Activated naive CD4-positive, alpha-beta T cell treated with anti-CD3 and anti-CD28 coated beads, Interleukin-2, amount 10 ng/mL, durations not matched to agents 7 days and 5 days (primary cell): ENCODE measurements at places on chromosomes 3 and 15.
A peak's percentile ranks its signal among the peaks of the same experiment; 100 is the strongest.

DNA sequence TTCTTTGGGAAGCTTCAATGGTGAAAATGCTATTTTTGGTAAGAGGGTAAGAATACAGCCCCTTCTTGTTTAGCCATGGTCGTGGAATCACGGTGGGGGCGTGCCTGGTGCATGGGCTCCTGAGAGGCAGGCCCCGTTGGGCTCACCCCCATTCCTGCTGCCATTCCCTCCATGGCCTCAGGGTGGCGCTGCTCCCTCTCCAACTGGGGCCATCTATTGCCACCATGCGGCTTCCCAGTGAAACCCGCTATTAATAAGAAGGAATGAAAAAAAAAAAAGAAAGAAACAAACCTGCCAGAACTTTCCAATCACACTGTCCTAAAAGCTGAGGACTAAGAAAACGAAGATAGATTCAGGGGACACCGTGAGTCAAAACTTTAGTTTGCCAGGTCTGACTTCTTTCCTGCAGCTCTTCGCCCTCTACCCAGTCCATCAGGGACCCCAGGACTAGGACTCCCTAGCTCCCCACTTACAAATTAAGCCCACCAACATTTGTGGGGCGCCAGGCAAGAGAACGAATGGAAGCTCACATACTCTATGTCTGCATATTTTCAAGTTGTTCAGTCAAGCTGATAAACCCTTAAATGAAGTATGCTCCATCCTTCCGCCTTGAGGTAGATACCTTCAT lies 30.6 kb upstream of the ABHD2 start:
- peak; percentile 87 for DNase-seq

- no peak for DNase-seq
Measured at GRCh38 chr3:131850223-131850622, 184.6 kb downstream of the CPNE4 start.

- no peak for DNase-seq
Measured at GRCh38 chr3:142958707-142959106, 4.8 kb downstream of the PAQR9 start.

GRCh38 chr3:58387650-58388546 lies 45.7 kb downstream of the PDHB start:
- DNase-seq: no peak

DNA sequence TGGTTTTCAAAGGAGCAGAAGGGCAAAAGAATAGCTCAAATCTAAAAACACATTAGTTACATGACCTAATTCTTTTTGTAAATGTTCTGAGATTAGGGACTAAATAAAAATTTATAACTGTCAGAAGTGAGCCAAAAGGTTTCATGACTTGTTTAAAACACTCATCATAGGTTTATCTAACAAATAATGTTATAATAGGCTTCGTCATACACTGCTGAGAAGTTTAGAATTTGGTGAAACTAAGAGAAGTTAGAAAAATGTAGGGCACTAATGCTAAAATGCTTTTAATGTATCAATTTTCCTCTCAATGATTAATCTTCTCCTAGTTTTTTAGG lies 468.8 kb upstream of the CDIN1 start:
- no peak for DNase-seq

DNA sequence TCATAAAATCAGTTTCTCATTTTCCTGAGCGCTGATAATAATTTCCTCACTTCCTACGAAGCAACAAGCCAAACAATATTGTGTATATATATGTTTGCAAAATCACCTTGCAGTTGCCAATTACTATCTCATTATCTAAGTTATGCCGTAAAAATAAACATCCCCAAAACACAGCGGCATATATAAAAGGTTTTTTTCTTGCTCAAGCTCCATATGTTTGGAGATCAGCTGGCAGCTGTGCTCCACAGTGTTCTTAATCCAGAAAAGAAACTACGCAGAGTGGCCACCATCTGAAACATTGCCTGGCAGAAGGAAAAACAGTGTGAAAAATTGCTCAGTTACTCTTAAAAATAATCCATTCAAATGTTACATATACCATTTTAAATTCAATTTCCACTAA lies 951.4 kb downstream of the PLOD2 start:
- no peak for DNase-seq

- no peak for DNase-seq
Measured at GRCh38 chr3:64612082-64612860, 75.5 kb downstream of the ADAMTS9 start.

DNA sequence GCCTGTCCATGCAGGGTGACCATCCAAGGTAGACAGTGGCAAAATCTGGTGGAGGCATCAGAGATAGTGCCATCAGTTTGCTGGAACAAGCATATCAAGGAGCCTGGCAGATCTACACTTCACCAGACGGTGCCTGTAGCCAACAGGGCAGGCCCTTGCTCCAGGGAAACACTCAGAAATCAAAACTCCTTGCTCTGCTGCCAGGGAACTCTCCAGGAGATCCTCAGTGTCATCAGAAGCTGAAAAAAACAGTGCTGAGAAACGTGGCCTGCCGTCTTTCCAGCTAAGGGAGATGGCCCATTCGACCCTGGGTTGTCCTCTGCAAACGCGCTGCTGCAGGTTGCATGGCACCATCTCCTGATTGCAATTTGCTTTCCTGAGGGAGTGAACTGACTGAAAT lies 30.5 kb upstream of the ATP13A3 start:
- DNase-seq: no peak

- no peak for DNase-seq
Measured at GRCh38 chr15:92467245-92467644, 73.6 kb downstream of the ST8SIA2 start.

- DNase-seq: no peak
Measured at GRCh38 chr3:181572432-181572831, 139.3 kb upstream of the SOX2 start.

DNA sequence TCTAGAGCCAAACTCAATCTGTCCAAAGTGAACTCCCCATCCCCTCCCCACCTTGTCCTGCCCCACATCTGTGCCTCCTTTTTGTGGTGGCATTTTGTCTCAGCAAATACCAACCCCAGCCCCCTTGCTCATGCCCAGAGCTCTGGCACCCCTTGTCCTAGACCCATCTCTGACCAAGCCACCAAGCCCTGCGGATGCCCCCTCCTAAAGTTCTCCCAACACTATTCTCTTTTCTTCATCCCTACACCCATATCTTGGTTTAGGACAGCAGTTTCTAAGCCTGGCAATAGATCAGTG lies 17.7 kb downstream of the ACAA1 start:
- no peak for DNase-seq

DNA sequence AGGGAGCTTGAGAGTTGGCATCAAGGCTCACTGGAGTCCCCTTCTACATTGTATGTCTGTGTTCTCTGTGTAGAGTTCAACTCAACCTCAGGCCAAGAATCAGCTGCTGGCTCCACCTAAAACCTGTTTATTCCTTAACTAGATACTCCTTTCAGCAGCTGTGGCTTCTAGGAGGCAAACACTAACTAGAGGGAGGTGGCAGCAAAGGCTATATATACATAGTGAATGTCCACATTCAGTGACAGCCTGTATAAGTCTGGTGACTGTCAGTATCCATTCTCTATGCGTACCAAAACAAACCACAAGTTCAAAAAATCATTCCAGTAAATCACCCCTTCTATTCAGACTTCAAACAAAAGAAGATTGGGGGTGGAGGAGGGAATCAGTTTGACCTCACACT lies 184.3 kb downstream of the CDIN1 start:
- no peak for DNase-seq
